ENCODE measurements at places on chromosomes 13 and 19. TPM values are rescaled to one million over a fixed set of nuclear protein-coding genes. Genes with fewer than 3 reads are reported as not detected.

Gene N4BP2L1
- total RNA-seq, result 7.3 TPM

Gene OLFM4
- total RNA-seq, result 0.10 TPM

DNA sequence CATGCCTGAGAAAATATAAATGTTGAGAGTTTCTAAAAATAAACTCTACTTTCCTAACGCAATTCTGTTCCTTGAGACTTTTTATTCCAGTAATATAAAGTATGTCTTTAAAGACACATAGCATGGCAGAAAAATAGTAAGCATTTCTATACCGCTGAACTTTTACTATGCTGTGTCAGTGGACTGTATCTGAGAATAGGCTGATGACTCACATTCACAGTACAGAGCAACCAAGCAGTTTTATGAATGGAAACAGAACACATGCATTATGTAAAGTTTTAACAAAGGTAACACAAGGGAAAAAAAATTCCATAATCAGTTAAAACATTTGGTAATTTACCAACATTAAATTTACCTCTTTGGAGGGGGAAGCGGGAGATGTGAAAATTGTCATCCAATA, 38.4 kb downstream of the ZDHHC20 start:
- H3K27me3 ChIP-seq, result no peaks in the 10 kb centered on the region
- no peak for DNase-seq
- H3K27ac ChIP-seq, result no peak overlapping the region
- H3K36me3 ChIP-seq, result peaks cover 15% of the 10 kb centered on the region
- H3K4me1 ChIP-seq, result no peaks in the 10 kb centered on the region

- peaks cover 9% of the 10 kb centered on the region for H3K36me3 ChIP-seq
- no peaks in the 10 kb centered on the region for H3K27me3 ChIP-seq
- H3K4me1 ChIP-seq, result peaks cover 54% of the 10 kb centered on the region
- no peak for DNase-seq
- no peak overlapping the region for H3K4me3 ChIP-seq
- H3K27ac ChIP-seq, result no peak overlapping the region
Observed at GRCh38 chr13:40558656-40559055, 107.8 kb downstream of the FOXO1 start.

All from psoas muscle (tissue), 8 donors.